ENCODE measurements at places on chromosomes 5 and 9. TPM values are rescaled to one million over a fixed set of nuclear protein-coding genes. Genes with fewer than 3 reads are reported as not detected.

Gene THBS4
- total RNA-seq, result under 0.01 TPM

Gene P4HA2
- total RNA-seq, result 0.54 TPM

- no peak for DNase-seq
These were observed 126.0 kb downstream of the WNK2 start for GRCh38 chr9:93309889-93310425.

DNA sequence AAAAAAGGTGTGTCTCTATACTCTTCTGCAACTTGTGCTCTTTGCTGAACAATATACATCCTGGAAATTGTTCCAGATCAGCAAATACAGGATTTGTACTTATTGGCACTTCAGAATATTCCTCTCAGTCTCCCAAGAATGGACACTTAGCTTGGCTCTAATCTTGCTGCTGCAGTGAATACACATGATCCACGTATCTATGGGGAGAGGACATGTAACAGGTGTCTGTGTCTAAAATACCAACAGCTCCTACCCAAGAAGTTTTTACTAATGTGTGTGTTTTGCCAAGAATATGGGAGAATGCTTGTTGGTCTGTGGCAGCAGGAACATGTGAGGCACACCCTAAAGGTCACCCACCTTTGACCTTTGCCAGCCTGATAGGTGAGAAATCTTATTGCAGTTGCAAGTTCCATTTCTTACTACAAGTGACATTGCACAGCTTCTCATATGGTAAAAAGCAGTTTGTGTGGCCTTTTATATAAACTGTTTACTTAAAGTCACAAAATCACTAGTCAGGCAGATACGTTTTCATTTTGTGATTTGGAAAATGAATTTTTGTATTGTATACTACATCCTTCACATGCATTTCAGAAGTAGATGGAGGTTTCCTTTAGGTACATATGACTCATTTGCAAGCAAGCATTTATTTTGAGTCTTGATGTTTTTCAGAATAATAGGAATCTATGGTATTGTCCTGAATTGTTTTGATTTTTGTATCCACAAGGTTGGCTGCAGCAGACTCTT, 35.8 kb downstream of the PHF2 start:
- DNase-seq, result no peak

- DNase-seq, result no peak
These were observed 286.9 kb downstream of the ARHGEF28 start for GRCh38 chr5:73912821-73913271.

DNA sequence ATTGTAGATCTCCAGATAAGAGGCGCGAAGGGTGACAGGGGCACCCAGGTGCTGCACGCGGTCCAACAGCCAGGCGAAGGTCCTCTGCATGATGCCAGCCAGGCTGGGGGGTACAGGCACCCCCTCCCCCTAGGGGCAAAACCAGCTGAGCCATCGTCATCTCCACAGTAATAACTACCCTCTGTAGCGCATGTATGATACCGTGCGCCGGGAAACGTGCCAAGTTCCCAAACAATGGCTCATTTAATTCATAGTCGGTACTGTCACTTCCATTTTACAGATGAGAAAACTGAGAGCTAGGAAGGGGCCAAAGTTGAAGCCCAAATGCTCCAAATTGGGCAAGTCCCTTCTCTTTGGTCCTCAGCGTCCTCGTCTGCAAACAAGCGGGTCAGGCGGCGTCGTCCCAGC, 1.5 kb downstream of the KIF12 start:
- no peak for DNase-seq

DNA sequence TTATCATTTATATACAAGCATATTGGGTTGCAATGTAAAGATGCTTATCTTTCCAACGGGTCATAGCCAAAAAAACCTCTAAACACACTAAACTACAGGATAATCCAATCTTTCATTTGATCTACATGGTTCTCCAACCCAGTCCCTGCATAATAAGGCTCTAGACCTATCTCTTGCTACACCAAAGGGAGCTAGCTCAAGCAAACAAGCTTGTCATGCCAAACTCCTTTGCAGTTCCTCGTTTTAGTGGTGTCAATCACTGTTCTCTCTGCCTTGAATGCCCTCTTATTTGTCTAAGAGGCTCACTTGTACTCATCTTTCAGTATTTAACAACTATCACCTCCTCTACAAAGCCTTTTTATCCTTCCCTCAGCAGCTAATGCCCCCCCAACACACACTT, 5.6 kb downstream of the HOMER1 start:
- no peak for DNase-seq

GRCh38 chr5:1314564-1314982, 19.7 kb upstream of the TERT start:
- no peak for DNase-seq

- no peak for DNase-seq
These were observed 278.3 kb upstream of the MPDZ start for GRCh38 chr9:13557746-13558145.

GRCh38 chr5:150551066-150551465, 43.1 kb downstream of the NDST1 start:
- no peak for DNase-seq

DNA sequence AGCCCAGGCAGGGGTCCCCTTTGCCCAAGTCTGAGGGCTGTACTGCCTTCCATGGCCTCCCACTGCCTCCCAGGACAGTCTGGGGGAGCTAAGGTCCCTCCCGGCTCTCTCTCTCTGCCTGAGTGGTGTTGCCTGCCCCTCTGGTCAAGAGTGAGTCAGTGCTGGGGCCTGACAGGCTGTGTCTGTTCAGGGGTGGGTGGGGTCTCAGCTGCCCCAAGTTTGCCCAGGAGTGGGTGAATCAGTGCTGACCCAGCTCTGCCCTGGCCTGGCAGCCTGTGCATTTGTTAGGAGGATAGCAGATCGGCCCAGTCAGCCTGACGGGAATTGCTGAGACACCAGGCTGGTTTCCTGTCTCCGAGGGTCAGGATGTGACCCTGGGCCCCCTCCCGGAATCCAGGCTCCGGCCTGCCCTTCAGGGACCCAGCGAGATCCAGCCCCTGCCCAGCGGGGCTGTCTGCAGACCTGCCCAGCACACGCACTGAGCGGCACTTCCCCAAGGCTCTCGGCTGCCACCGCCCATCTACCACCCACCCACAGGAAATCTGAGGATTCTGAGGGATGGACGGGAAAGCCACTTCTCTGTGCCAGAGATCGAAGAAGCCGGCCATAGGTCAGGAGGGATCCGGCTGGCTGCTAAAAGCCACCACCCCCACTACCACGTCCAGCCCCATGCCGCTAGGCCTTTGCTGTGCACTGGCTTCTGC, 15.9 kb downstream of the ENG start:
- DNase-seq, result no peak

- no peak for DNase-seq
These were observed 9.4 kb downstream of the SLC27A4 start for GRCh38 chr9:128349772-128350171.

DNA sequence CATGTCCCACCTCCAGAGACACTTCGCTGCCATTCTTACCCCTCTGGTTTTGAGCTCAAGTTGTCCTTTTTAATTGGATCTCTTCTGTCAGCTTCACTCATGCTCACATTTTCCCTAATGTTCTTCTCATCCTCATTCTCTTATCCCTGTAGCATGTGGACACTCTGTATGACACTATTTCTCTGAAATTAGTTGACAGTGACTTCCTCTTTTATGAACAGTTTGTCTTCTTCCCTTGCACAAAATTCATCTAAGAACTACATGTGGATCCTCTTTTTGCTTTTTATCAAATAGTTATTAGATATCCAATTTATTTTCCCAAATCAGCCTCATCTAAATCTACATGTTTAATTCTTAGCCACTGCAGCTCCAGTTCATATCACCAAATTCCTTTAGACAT, 676.2 kb downstream of the MAT2B start:
- no peak for DNase-seq

Measured in hematopoietic multipotent progenitor cell (in vitro differentiated cells).